ENCODE measurements at places on chromosomes 7 and 10.
A peak's percentile ranks its signal among the peaks of the same experiment; 100 is the strongest.

GRCh38 chr10:79131836-79132631 lies 63.3 kb downstream of the ZMIZ1 start:
- DNase-seq: no peak

DNA sequence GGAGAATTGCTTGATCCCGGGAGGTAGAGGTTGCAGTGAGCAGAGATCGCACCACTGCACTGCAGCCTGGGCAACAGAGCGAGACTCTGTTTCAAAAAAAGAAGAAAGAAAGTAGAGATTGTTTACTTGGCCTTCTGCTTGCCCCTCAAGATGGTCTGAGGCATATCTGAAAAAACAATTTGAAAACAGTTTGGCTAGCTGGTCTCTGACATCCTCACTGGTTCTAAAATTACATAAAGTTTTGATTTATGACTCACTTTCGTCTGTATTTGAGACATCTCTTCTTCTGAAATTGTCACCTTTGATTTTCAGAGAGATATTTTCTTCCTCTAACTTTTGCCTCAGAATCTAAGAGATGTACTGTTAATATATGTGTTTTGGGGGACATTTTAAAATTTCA lies 49.6 kb upstream of the HELLS start:
- no peak for DNase-seq

DNA sequence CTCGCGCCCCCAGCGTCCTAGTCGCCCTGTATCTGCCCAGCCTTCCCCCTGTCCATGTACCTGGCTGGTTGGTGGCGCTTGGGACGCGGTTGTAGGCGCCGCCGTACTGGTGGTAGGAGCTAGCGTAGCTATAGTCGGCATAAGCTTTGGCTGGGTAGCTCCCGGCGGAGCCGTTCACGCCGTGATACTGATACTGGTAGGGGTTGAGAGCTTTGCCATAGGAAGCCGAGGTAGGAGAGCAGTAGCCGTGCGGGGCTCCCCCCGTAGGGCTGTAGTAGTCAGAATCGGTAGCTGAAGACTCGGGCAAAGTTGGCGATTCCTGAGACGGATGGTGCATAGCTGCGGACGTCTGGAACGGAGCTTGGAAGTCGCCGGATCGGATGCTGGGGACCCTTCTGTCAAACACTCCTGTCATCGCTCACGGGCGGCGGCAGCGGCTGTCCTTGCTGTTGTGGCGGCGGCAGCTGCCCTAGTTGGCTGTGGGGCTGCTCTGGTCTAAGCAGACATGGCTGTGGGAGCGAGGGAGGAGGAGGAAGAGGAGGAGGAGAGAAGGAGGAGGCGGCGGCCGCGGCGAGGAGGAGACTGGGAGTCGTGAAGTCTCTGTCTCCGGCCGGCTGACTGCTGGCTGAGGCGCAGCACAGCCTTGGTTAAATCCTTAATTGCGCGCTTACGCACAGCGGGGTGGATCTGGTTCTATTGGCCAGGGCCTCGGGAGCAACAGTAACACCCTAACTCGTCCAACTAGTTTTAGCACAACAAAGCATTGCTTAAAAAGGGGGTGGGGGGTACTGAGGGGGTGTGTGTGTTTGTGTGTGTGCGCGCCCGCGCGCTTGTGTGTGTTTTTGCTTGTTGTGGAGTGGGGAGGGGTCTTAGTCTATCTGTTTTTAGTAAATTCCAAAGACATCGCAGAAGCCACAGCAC lies at the start of gene DLX5:
Gene DLX5 (minus strand): TSS at position 623 of the 921 bp plus-strand sequence. CDS start 208 bp downstream, at position 415.
- DNase-seq: peak; percentile 69

DNA sequence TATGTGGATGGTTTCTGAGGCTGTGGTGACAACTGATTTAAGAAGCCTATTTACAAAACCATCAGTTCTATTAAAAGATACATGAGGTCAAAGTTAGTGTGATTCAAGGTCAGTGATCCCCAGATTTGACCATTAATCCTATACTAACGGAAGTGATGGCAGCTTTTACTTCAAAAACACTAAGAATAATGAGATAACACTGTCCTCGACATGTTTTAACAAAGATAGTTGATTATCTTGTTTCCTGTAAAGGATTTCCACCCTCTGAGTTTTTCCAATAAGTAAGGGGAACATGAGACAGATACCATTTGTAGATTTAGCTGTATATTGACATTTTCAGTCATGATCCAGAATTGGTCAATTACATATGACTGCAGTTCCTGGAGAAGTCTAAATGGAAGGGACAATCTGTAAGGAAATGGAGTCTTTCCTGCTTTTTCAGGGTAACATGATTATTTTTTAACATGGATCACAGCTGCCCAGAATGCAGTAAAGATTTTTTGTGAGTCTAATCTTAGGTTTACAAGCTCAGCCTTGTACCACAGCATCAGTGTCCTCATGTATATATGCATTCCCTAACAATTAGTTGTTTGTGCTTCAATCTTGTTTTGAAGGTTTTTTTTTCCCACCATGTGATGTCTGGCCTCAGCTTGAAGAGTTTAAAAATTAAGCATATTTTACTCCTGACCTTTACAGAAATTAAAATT lies 188.0 kb downstream of the PPP1R9A start:
- DNase-seq: no peak

GRCh38 chr7:151511946-151512345 lies 7.7 kb downstream of the RHEB start:
- no peak for DNase-seq

- DNase-seq: no peak
Observed at GRCh38 chr7:76392531-76393115, 16.9 kb downstream of the SSC4D start.

- DNase-seq: no peak
Observed at GRCh38 chr10:17210361-17210760, 8.9 kb upstream of the TRDMT1 start.

DNA sequence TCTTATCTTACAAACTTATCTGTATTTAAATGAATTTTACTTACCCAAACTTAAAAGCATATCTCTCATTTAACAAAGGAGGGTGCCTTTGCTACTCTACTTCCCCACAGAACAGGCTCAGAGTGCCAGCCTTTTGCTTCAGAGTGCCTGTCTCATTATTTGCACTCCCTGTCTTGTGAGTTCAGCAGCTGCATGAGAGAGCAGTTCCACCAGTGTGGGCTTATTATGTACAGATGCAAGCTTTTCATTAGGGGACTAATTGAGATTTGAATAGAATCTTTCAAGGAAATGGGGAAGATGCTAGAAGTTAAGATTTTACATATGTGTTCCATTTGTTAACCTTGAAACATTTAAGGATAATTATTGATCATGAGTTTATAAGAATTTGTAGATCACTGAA lies 310.2 kb upstream of the LRRN3 start:
- no peak for DNase-seq

DNA sequence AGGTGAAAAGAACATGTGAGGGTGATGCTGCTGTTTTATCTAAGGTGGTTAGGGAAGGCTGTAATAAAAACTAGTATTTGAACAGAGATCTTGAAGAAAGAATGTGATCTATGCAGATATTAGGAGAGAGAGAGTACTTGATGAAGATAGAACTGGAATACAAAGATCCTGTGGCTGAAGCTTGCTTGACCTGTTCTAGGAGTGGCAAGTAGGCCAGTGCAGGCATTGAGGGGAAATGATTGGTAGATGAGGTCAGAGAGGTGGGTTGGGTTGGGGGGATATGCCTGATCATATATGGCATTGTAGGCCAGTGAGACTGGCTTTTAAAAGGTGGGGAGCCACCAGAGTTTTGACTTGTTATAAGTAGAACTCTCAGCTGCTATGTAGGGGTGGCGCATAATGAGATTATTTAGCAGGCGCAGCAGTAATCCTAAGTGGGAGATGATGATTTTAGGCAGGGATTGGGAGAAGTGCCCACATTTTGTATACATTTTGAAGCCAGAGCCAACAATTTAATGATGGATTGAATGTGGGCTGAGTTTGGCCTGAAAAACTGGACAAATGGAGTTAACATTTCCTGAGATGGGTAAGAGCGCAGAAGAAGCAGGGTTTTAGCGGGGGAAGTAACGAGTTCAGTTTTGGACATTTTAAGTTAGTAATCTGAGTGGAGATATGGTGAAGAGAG lies 8.2 kb downstream of the CCSER2 start:
- DNase-seq: peak; percentile 36

- DNase-seq: no peak
Observed at GRCh38 chr10:86922553-86922961, 34.9 kb downstream of the MMRN2 start.

- DNase-seq: no peak
Observed at GRCh38 chr7:92648067-92648466, 57.9 kb upstream of the FAM133B start.

DNA sequence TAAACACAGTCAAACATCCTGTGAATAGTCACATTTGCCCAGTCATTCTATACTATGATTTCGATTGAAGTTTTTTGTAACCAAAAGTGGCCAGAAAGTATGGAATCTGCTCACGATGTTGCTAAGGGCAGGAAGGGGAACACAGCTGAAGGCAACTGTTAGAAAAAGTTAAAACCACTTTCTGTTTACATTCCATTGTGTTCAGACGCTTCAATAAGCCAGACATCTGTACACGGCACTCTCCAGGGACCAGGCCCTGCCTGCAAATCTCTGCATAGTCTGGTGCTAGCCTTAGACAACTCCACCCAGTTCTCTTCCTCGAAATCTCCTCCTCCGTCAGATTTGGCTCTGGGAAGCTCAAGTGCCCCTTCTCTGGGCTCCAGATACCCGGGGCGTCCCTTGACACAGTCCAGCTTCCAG lies 17.1 kb upstream of the TMEM120A start:
- DNase-seq: no peak
